ENCODE measurements at places on chromosomes 7 and 10.

DNA sequence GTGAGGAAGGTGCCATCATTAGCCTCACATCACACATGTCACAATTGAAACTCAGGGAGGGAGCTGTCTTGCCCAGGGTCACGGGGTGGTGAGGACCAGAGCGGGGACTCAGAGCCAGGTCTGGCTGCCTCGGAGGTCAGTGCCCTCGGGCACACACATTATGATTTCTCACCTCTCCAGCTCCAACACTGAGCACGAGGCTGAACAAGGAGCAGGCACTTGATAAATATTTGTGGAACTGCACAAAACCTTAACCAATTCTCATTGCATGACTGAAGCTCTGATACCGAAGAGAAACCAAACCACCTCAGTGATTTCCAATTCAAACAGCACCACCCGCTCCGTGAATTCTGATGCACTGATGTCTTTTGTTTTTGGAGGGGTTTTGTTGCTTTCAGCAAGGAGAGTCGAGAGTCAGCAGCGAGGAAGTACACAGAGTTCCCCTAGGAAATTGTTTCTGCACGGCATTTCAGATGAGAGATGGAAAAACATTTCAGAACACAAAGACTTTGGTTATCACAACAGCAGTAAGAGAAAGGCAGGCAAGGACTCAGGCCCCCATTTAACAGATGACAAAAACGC, 55.3 kb upstream of the ZMIZ1 start:
- DNase-seq, result no peak

DNA sequence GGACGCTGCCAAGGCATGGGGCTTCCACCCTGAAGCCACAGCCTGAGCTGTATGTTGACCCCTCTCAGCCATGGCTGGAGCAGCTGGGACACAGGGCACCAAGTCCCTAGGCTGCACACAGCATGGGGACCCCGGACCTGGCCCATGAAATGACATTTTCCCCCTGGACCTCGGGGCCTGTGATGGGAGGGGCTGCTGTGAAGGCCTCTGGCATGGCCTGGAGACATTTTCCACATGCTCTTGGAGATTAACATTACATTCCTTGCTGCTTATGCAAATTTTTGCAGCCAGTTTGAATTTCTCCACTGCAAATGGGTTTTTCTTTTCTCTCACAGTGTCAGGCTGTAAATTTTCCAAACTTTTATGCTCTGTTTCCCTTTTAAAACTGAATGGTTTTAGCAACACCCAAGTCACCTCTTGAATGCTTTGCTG, 463.6 kb downstream of the ZWINT start:
- no peak for DNase-seq

GRCh38 chr7:24949884-24950283, 30.1 kb downstream of the OSBPL3 start:
- DNase-seq, result no peak

DNA sequence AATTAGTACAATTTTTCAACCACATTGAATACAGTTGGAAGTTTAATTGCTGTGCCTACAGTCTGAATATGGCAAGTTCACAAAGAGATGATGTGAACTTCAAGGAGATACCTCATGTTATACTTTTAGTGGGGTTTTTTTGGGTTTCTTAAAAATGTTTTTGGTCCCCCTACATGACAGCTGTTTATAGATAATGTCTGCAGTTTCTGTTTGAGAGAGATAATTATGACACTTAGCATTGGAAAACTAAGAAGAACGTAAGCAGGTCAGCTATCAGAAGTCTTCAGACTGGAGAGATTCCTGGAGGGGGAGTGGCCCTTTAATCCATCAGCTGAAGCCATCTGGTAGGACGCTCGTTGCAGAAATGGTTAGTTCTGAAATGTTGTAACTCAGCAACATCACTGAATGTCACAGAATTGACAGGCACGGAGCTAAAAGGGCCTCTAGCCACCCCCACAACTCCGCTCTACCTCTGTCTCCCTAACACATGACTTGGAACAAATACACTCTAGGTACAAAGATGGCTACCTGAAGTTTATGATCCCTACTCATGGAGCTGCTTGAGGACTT, 29.0 kb downstream of the TIMM23 start:
- no peak for DNase-seq

- no peak for DNase-seq
These were observed 57.0 kb downstream of the HIPK2 start for GRCh38 chr7:139720705-139721231.

GRCh38 chr10:11193001-11193551, 175.4 kb downstream of the CELF2 start:
- DNase-seq, result no peak

- peak; percentile 70 for DNase-seq
These were observed 5.9 kb upstream of the BHLHA15 start for GRCh38 chr7:98205162-98205845.

DNA sequence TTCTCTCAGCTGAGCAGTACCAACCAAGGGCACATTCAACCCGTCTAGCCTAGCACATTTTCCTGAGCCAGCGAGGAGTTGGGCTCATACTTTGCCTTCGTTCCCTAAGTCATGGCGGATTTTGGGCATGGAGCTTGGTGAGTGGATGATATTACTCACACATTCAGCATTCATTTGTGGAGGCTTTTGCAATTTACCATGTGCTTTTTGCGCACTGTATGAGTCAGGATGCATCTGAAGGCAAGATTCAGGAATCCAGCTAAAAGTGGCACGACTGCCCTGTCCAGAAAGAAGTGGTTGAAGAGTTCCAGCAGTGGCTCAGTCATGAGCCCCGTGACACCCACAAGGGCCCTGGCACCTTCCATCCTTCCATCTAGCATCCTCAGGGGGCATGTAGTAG, 24.2 kb upstream of the MGMT start:
- DNase-seq, result no peak

DNA sequence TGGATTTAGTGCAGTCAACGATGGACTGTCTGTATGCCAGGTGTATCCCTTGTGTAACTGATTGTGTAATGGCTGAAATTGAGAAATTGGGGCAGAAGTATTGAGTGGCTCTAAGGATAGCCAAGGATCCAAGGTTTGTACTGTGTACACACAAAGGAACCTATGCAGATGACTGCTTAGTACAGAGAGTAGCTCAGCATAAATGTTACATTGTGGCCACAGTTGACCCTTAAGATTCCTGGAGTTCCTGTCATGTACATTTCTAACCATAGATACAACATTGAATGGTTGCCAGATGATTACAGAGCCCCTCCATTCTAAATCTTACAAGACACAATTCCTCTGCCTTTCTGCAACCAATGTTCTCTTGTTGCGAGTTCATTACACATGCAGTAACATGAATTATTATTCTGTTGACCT, 25.3 kb downstream of the CCDC126 start:
- no peak for DNase-seq

- DNase-seq, result no peak
These were observed 15.4 kb upstream of the TBRG4 start for GRCh38 chr7:45126920-45127319.

GRCh38 chr7:115060095-115060870, 138.4 kb downstream of the MDFIC start:
- DNase-seq, result no peak

DNA sequence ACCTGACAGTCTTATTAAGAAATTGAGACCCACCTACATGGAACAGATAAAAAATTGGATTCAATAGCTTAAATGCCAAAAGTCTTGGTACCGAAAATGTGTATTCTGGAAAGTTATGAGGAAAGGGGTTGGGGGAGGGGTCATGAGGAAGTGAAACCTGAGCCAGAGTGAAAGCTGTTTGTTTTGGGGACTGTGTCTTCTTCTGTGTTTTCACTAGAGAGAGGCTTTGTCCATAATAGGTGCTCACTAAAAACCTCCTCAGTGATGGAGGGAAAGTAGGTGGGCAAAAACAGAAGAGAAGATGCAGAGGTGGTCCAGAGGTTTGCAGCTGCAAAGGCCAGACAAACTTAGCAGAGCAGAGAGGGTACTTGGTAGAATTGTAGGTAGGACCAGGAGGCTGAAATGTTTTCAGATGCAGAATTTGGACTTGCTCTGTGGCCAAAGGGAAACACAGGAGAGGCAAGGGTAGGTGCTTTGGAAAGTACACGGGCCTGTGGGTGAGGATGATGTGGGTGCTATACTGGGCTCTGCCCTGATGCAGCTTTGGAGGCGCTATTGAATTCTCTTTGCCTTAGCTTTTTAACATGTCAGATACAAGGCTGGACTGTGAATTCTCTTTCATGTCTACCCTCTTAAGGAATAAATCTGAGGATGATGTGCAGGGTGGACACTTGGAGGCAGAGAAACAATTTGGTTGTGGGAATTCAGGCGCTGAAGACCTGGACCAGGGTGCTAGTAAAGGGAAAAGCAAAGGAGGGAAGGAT, 254.6 kb downstream of the PTEN start:
- peak; percentile 57 for DNase-seq

DNA sequence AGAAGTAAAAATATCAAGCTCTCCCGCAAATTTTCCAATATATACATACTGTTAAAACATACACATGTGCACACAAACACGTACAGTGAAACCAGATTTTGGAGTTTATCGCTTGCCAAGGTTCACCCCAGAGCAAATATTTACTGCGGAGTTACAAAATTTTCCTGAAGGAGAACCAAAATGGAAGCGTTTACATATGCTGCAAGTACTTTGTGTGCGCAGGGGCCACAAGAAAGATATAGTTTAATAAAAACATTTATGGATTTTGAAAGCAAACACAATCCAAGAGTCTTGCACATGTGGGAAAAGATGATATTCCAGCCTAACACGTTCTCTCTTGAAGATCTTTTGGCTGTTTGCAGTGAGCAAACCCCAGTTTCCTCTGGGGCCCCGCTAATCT, 301.3 kb upstream of the NFE2L3 start:
- DNase-seq, result no peak

DNA sequence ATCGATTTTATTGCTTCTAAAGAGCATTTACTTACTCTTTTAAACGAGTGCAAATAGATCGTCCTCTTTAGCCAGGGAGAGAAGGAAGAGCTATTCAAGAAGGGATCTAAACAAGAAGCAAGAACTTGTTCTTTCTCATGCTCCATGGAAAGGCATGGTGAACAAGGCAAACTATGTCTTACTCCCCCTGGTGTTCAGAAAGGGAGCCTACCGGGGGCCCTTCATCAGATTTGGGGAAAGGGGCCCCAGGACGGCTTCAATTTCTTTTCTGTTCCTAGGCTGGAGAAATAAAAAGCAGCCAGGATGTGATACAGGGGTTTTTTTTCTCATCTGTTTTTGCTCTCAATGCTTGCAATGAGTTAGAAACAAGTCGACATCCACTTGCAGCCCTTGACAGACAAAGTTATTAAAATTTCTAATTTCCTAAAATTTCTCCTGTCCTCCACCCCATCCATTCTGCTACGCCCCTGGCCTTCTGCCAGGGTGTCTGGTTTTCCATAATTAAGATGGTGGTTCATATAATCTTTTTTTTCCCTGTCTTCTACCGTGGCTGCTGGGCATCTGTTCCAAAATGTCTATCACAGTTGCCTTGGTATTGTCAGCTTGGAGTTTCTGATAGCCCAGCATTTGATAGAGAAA, 214.4 kb downstream of the CREB5 start:
- no peak for DNase-seq

DNA sequence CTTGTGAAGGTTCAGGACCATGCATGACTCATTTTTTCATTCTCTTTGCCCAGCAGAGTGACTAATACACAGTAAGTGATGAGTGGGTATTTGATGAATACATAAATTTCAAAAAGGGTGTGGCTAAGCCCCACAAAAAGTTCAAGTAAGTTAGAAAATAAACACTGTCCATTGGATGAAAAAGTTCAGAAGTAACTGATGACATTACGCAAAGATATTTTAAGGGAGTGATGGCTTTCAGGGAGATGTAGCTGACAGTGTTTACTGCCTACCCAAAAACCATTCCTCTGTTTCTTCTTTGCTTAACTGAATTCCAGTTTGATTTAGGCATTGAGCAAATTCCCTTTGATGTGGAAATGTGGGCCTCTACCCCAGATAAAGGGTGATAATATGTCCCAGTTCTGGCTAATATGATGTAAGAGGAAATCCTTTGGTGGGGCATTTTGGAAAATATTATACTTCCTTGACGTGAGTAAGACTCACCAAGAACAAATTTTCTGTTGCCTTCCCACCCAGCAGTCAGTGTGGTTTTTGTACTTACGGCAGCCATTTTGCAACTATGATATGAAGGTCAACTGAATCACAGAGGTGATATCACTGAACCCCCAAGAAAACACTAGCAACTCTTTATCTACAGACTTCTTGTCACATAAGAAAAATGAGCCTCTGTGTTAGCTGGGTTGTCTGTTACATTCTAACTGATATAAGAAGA, 29.0 kb upstream of the EBLN1 start:
- no peak for DNase-seq

DNA sequence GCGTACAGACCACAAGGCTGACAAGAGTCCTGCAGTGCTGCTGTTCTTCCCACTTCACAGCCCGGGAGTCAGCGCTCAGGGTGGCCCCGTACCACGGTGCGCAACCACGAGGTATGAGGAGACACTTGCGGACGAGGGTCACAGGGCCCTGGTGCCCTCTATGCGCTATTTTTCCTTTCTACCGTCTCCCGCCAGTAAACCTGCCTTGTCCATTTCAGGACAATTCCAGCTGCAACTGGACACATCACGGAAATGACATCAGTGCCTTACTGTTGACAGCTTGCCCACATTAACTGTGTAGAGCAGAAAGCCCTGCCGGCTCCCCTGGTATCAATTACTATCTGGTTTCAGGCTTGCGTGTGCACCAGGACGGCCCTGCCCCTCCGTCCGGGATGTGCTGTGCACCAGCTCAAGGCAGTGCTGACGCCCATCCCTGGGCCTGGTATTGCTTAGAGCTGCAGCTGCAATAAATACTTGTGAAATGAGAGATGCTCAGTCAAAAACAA, 65.1 kb downstream of the ZRANB1 start:
- DNase-seq, result no peak

DNA sequence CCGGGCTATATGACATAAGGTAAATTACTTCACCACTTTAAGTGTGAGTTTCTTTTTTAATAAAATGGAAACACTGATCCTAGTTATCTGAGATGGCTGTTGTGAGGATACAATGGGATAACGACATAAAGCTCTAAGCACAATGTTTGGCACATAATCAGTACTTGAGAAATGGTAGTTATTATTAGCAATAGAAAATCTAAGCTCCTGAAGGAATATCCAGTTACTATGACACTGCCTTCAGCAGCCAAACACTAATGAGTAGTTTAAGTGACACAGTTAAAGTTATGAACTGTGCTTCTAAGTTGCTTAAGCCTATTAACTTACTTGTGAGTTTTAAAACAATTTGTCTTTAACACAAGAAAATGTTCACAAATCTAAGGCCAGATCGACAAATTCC, 96.8 kb downstream of the ELAPOR2 start:
- no peak for DNase-seq

- DNase-seq, result no peak
These were observed 219.7 kb downstream of the TRIL start for GRCh38 chr7:28738412-28738811.

DNA sequence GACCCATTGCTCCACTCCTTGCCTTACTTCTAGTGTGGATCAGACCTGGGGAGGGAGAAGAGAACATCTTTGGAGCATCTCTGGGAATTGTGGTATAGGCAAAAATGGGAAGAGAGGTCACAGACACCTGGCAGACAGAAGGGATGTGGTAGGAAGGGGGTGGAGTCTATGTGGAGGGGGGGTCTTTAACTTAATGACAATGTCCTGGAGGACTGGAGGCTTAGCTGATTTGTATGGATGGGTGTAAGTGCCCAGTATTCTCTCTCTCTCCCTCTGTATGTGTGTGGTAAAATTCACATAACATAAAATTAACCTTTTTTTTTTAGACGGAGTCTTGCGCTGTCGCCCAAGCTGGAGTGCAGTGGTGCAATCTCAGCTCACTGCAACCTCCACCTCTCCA, 3.1 kb upstream of the LDB1 start:
- no peak for DNase-seq

- no peak for DNase-seq
These were observed 19.4 kb downstream of the AHCYL2 start for GRCh38 chr7:129244220-129244619.

Measured in Peyer's patch (tissue), 4 donors.